ENCODE measurements at places on chromosomes 7 and 10.

DNA sequence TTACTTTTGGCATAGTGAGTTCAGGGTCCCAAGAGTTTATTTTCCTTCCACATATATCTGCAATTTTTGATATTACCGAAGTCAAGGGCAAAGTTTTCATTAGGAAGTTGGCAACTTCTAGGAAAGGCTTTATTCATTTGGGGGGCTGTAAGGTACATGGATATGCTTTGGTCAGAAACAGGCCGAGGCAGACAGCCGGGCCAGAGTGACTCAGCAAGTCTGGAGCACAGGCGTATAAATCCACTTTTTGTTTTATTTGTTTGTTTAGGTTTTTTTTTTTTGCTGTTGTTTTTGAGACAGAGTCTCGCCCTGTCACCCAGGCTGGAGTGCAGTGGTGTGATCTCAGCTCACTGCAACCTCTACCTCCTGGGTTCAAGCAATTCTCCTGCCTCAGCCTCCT, 3.7 kb downstream of the ZNF680 start:
- DNase-seq = no peak

DNA sequence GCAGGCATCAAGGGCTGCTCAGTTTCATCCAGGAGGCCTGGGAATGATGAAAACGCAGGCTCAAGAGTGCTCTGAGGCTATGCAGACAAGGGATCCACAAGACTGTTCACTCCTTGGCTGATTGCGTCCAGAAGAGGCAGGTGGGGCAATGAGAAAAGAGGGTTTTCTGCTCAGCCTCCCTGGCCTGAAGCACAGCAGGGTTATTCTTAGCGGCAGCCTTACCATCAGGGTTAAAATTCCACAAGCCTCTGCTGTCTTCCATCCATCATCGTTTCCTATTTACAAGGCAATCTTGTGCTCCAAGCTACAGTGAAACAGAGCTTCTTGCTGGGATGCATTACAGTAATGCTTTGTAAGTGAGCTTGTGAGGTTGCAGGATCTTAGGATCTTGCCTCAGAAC, 129.4 kb upstream of the SHH start:
- DNase-seq = no peak

DNA sequence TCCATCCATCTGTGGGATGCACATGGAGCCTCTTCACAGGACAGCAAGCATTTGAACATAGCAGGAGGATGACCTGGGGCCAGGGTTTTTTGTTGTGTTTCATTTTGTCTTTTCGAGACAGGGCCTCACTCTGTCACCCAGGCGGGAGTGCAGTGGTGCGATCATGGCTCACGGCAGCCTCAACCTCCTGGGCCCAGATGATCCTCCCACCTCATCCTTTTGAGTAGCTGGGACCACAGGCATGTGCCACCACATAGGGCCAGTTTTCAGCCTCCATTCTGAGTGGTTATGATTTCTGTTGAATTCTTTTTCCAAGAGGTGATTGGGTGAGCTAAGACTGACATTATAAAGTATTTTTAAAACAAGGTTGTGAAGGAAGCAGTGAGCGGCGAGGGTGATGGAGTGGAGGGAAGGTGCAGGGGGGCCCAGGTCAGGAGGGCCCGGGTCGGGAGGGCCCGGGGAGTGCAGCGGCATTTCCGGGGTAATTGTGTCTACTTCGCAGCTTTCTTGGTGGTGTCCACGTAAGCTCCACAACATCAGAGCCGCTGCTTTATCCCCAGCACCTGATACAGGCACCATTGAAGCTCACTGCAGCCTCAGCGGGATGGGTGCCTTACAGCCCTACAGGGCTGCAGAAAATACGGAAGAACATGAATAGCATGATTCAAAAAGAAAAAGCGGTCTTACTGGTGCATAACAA, 12.0 kb upstream of the LARP4B start:
- no peak for DNase-seq

DNA sequence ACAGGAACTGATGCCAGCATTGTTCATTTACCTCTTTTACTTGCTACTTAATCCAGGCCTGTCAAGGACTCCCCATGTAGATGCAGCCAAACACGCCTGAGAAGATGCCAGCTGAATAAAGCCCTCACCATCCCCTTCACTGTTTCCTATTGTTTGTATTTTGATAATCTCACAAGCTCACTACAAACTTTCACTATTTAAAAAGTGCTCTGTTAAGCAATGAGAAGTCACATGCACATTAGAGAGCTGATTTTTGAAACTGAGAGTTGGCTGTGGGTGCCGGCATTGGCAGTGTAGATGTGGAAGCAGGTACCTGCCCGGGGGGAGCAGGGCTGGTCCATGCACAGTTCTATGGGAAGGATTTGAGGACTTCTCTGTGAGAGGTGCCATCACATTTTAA, 169.8 kb upstream of the GRB10 start:
- DNase-seq = no peak

GRCh38 chr7:30659312-30659711, 22.9 kb downstream of the CRHR2 start:
- no peak for DNase-seq

GRCh38 chr7:3591944-3592343, 290.9 kb downstream of the SDK1 start:
- DNase-seq = no peak
